ENCODE measurements at places on chromosomes 5 and 9.

GRCh38 chr9:117704024-117704575 is at the start of gene TLR4:
Gene TLR4, plus strand, starts transcription at chr9:117704403. Its CDS starts 70 bp downstream, at chr9:117704473.
- peak; percentile 90 for DNase-seq

- peak; percentile 43 for DNase-seq
Measured at GRCh38 chr5:73352649-73353230, 95.8 kb downstream of the FOXD1 start.

GRCh38 chr9:121362813-121363621 is 7.0 kb downstream of the STOM start:
- peak; percentile 85 for DNase-seq

DNA sequence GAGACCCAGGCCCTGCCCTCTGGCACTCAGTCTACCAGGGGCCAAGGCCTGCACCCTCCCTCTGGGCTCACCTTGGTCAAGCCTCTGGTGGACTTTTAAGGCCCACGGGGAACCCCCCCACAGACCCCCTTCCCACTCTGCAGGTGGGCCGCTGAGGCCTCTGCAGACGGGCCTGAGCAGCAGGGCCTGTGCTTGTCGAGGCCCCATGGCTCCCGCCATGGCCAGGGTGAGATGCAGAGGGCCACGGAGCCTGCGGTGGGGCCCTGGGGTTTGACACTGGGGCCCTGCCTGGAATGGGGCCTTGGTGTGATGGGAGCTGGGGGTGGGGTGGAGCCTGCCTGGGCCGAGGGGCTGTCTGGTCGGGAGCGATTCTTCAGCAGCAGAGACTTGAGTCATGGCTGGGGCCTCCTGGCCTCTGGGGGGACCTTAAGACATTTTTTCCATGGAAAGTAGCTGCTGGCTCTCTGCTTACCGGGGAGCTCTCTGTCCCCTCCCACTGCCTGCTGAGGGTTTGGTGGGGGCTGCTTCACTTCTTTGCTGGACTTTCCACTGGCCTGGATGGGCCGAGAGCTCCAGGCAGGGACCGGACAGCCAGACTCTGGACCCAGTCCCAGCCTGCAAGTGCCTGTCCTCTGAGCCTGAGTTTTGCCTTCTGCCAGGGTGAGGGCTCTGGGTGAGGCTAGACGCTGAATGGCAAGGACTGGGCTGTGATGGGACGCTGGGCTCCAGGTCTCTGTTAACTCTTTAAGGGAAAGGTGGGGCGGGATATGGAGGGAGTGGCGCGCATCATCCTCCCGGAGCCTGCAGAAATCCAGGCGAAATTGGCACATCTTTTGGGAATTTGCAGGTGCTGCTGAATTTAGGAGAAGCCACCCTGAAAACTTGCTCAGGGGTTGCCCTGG is 132.2 kb downstream of the RXRA start:
- no peak for DNase-seq

- DNase-seq = no peak
Measured at GRCh38 chr9:3458806-3459475, 66.9 kb downstream of the RFX3 start.

GRCh38 chr9:68798423-68798822 is 93.4 kb downstream of the PIP5K1B start:
- DNase-seq = no peak

GRCh38 chr9:19232823-19233194 is 2.3 kb downstream of the DENND4C start:
- DNase-seq = no peak

GRCh38 chr5:54217826-54218503 is 92.4 kb downstream of the ARL15 start:
- peak; percentile 59 for DNase-seq

- no peak for DNase-seq
Measured at GRCh38 chr9:136316896-136317676, 10.3 kb upstream of the GPSM1 start.

GRCh38 chr5:72494623-72495124 is 12.5 kb downstream of the ZNF366 start:
- DNase-seq = no peak

GRCh38 chr9:131276891-131277286 is 579 bp upstream of the FAM78A start:
- no peak for DNase-seq

GRCh38 chr5:96870094-96871026 is 5.9 kb upstream of the ERAP2 start:
- no peak for DNase-seq

GRCh38 chr5:131224387-131225201 is 39.3 kb upstream of the CDC42SE2 start:
- DNase-seq = peak; percentile 85

DNA sequence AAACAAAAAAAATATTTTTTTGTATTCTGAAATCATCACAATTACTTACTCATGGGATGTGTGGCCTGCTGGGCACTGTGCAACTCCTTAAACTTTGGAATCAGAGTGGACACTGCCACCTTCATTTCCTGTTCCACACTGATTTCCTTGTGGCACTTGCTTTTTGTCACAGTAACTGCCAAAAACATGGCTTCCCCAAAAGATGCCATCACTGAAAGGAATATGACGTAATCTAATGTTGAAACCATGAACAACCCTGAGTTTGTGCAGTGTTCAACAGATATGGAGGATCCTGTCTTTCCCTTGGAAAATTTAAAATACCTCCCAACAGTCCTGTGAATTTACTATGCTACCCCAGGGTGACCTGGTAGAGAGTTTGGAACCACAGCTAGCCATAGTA is 12.6 kb upstream of the IL12B start:
- DNase-seq = peak; percentile 64

- DNase-seq = no peak
Measured at GRCh38 chr5:78929833-78930232, 55.3 kb downstream of the ARSB start.

- DNase-seq = no peak
Measured at GRCh38 chr5:2909035-2909434, 157.6 kb upstream of the IRX2 start.

DNA sequence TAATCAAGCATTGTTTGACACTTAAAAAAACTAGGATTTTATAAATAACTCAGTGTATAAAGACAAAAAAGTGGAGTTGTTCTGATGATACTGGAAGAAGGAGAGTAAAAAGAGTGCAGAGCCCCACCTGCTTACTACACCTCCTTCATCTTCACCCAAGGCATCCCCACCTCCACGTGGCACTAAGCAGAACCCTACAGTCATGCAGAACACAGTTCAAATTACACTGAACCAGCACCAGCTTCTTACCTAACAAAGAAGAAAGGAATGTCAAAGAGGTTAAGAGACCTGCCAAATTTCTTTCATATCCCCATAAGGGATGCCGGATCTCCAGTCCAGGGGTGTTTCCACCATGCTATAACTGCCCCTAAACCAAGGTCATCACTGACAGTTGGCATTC is 55.5 kb downstream of the PDE4D start:
- DNase-seq = no peak

DNA sequence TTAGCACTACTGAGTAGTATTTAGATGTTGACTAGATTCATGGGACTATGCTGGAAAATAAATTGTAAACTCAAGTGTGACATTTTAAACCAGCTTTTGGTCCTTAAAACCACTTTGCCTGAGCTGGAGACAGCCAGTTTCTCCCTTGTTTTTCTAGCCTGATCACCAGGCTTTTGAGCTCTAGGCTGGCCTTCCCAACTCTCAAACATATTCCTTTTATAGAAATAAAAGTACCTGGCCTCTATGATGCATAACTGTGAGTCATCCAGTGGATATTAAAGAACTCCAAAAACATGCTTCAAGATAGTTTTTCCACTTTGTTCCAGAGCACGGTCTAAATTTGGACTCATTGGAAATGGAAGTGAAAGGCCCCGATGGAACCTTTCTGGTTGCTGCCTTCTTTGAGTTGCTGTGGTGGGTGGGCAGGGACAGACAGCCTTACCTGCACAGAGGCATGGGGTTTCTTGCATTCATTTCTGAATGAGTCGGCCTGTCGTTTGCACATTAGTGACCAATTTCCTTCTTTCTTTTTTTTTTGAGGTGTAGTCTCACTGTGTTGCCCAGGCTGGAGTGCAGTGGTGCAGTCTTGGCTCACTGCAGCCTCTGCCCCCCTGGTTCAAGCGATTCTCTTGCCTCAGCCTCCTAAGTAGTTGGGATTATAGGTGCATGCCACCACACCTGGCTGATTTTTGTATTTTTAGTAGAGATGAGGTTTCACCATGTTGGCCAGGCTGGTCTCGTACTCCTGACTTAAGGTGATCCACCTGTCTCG is 43.1 kb downstream of the TRIO start:
- no peak for DNase-seq

GRCh38 chr5:86838083-86838482 is 220.3 kb downstream of the COX7C start:
- no peak for DNase-seq

DNA sequence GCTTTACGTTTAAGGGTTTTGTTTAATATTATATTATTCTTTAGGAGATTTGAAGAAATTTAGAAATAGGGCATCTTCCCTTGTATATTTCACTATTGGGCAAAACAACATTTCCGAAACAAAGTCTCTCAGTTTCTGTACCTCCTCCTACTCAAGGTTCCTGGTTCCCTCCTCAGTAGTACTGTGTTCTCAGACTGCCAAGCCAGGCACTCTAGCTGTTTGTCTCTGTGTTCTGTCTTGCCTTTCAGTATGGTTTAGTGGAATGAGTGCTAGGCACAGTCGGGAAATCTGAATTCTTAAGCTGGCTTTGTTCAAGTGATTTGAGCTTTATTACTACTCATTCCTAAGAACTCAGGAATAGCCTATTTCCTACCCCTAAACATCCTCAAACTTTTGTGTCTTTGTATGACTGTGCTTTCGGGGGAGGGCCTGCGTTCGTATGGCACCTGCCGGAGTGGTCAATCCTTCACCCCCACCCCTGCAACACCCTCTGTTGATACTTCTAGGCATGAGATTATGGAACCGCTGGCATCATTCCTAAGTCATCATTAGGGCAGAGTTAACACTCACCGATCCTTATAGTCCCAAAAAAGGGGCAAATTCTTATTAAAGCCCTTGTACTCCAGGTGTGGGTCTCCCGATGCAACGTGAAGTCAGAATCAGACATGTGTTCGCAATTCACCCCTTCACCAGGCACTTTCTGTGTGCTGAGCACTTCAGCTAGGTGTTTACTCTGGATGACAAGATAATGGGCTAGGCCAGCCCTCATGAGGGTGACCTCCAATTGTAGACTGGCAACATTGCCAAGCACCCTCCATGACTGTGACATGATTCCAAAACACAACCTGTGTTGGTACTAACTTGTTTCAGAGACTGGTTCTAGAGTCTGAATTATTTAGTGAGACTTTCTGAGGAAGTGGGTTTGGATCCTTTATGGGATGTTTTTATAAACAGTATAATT is 24.5 kb downstream of the SNX18 start:
- no peak for DNase-seq

GRCh38 chr5:18968966-18969365 is 1019.0 kb downstream of the CDH18 start:
- DNase-seq = no peak

- peak; percentile 17 for DNase-seq
Measured at GRCh38 chr5:130720355-130720754, 444.7 kb downstream of the HINT1 start.

GRCh38 chr9:68711281-68711680 is 6.2 kb downstream of the PIP5K1B start:
- DNase-seq = no peak

DNA sequence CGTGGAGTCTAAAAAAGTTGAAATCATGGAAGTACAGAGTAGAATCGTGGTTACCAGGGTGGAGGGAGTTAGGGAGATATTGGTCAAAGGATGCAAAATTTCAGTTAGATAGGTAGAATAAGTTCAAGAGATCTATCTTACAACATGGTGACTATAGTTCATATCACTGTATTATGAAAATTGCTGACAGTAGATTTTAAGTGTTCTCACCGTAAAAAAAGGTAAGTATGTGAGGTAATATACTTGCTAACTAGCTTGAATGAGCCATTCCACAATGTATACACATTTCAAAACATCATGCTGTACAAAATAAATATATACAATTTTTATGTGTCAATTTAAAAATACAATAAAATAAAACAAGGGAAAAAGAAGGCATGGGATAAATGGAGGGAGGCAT is 392.1 kb downstream of the CAAP1 start:
- DNase-seq = no peak

DNA sequence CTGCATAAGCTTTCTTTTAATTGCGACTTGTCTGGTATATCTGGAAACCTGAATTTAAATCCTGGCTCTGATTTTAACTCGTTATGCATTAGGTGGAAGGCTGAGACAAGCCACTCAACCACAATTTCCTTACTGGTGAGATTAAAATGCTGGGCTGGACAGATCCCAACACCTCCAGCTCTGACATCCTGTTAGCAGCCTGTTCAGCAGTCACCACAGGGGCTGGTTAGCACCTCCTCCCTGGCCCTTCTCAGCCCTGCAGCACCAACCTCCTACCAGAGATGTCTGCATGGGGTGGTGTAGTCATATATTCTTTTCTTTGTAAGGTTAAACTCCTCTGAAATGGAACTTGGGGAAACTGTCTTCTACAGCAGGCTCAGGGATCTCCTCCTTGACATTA is 156.5 kb upstream of the NFIL3 start:
- no peak for DNase-seq

DNA sequence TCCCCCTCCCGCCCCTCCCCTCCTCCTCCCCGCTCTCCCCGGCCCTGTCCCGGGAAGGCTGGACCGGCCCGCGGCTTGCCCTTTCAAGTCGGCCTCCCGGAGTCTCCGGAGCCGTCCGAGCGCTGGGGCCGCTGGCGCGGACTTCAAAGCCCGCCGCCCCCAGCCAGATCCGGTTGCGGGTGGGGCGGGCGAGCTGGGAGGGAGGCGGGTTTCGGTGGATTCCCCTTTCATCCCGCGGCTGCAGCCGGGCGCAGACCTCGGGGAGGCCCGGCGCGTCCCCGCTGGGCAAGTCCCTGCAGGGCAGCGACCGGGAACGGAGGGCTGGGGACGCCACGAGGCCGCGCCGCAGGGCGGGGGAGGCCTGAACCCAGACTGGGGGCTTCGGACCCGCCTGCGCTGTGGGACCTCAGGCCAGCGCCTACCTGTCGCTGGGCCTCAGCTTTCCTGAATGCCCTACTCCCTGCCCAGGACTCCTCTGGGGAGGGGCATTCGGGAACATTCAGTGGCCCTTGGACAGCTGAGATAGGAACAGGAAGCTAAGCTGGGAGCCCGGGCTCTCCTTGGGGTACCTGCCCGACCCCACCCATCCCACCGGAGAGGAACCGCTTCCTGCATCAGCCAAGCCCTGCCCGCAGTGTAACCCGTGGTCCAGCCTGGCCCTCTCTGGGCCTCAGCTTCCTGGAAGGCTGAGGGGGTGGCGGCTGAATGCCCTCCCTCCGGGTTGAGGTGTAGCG is 23.4 kb downstream of the C9orf50 start:
- DNase-seq = peak; percentile 68

- no peak for DNase-seq
Measured at GRCh38 chr5:1093361-1093760, 18.5 kb downstream of the SLC12A7 start.

DNA sequence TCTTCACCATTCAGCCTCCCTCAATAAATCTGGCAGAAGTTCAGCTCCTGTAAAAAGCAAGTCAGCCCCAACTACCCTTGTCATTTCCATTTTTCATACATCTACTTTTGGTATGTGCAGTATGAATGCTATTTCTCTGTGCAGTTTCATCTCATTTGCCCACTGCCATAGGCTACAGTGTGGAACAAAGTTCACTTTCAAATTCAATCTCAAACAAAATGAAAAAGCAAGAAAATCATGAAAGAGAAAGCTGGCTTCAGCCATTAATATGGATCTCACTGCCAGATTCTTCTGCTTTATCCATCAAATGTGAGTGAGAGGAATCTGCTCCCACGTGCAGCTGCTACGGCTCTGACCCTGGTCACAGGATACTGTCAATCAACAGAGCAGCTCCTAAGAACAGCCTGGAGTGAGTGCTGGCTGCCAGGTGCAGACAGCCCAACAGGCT is 494.2 kb downstream of the ZNF608 start:
- no peak for DNase-seq

- DNase-seq = no peak
Measured at GRCh38 chr5:141330299-141331080, at the start of gene PCDHGA1. Gene PCDHGA1, plus strand, starts transcription at chr5:141330514.
